ENCODE measurements at places on chromosomes 16 and 17.

GRCh38 chr17:58556833-58557250 is 42.4 kb upstream of the MTMR4 start:
- no peak for DNase-seq

GRCh38 chr17:80604009-80604669 is 59.5 kb downstream of the RPTOR start:
- no peak for DNase-seq

DNA sequence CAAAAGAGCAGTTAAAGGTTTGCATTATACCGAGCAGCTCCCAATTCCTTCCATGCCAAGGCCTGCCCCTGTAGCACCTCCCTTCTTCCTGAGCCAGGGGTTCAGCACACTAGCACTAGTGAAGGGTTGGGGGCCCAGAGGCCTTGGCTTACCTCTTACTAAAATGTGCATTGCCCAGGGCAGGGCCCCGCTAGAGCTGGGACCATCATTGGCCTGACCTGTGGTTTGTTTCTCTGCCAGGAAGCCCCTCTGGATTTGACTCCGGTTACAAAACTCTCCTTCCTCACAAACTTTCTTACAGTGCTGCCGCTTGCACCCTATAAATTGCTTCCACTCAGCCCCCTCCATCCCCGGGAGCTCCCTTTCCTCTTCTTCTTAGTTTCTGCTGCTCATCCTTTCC is 33.8 kb downstream of the MPRIP start:
- DNase-seq = no peak

- peak; percentile 89 for DNase-seq
Measured at GRCh38 chr17:80263253-80264204, 2.9 kb downstream of the RNF213 start.

DNA sequence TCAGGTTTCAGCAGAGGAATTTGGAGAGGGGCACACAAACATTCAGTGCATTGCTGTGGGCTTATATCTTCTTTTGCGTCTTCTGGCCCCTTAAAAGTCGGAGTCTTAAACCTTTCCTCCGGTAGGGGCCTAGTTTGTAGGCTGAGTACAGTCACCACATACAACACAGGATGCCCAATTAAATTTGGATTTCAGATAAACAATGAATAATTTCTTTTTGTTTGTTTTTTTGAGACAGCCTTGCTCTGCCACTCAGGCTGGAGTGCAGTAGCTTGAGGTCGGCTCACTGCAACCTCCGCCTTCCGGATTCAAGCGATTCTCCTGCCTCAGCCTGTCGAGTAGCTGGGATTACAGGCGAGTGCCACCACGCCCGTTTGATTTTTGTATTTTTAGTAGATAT is 26.7 kb upstream of the ADORA2B start:
- DNase-seq = no peak

DNA sequence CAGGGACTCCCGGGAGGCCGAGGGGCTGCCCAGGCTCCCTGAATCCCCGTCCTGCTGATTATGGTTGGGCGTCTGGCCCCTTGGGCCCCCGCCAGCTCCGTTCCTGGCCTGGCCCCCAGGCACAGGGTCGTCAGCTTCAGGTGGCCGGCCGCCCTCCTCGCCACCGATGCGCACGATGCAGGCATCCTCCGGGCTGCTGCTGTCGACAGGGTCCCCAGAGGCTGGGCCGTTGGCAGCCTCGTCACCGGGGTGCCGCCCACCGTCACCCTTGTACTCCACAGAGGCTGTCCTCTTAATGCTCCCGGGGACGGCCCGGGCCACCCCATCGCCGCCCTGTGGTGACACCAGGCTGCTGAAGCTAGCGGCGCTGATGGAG is 60.4 kb downstream of the PRMT7 start:
- DNase-seq = no peak

DNA sequence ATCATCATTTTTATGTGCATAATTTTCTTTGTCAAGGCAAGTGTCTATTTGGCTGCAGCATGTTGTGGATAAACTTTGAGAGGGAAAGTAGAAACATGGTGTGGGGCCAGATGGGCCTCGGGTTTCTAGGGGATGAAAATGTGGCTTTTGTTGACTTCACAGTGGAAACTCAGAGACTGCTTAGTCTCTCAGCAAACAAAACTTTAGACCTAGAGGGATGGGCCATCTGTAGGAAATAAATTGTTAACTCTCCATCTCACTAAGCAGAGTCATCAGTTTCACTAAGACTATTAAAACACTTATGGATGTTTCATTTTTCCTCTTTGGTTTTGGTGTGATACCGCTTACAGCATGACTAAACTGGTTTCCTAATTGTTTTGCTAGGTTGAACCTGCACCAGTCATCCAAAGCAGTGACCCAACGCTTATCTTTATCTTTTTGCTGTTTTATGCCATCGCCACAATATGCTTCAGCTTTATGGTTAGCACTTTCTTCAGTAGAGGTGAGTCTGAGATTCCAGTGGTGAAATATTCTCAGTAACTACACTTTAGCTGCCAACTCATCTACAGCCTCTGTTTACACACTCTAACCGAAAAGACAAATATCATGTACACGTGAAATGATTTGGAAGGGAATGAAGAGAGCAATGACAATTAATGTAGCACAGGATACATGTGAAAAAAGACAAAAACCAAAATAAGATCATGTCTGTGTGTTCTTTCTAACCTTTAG is 60.6 kb upstream of the CRYM start:
- DNase-seq = no peak

DNA sequence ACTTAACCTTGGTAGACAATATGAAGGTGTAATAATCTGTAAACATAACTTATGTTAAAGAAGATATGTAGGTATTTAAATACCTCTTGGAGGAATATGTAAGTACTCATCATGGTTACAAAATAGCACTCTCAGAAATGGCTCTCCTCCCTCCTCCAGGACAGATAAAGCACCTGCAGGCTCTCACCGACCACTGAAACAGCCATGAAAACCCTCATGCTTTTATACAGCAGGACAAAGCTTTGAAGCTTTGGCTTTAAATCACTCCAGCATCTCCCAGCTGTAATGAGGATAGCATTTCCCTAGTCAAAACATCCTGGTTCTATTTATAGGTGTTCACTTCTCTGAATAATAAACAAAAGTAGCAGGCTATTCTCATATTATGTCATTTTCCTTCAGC is 69.1 kb upstream of the PMFBP1 start:
- DNase-seq = no peak

Measured in activated naive CD8-positive, alpha-beta T cell treated with anti-CD3 and anti-CD28 coated beads, Interleukin-2, amount 50 U/mL, for 24 hours (primary cell).